ENCODE measurements at places on chromosomes 12 and 14.

GRCh38 chr14:87149583-87150354, 843.2 kb downstream of the GALC start:
- no peak for DNase-seq

DNA sequence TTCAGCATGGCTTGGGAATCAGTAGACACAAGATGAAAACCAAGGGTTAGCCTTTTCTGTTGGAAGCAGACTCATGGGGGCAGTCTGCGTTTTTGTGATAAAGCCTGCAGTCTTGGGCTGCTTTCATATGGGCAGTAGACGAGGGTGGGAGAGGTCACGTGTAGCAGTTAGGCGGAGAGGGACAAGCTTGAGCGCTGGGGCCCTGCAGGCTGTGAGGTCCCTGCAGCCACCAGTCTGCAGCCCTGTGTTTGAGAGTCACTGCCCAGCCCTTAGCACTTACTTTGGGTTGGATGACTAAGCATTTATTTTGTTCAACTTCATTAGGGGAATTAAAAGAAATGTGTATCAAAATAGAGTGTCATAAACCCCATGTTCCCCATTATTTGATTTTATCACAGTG, 37.2 kb downstream of the EP400 start:
- DNase-seq = no peak

DNA sequence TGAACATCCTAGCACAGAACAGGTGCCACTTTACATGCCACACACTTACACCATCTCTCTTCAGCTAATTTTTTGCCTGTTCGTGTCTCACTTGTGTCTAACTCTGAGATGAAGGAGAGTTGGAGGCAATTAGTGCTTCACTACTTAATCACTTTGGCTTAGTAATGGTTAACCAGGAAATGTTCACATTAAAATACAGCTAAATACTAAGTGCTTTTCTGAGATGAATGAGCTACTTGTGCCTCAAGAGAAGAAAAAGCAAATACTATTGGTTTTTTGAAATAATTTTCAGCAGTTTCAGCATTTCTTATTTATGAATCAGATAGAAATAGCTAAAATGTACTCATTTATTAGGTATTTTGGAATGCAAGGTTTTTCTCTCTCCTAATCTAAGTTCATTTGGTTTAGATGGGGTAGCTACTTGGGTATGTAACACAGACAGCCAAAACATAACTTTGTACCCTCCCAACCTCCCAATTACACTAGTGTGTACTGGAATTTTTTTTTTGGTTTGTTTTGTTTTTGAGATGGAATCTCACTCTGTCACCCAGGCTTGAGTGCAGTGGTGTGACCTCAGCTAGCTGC, 1474.1 kb upstream of the SEL1L start:
- DNase-seq = no peak

GRCh38 chr14:32368107-32368506, 39.0 kb downstream of the AKAP6 start:
- no peak for DNase-seq

GRCh38 chr14:52619687-52620086, 67.1 kb downstream of the GPR137C start:
- DNase-seq = no peak

DNA sequence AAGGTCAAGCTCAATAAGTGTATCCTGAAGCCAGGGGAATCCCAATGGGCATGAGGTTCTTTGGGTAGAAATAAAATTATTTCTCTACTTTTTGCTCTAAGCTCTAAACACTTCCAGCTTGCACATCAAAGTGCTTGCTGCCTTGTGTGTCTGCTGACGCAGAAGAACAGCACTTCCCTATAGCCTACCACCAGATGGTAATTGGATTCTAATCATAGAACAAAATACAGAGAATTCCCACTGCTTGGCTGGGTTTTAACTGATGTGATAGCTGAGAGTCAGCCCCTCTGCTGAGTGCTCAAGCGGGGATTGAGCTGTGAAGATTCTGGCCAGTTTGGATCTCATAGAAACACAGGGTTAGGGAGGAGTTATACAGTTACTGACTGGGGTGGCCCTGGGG, 132.4 kb upstream of the GZMB start:
- no peak for DNase-seq

GRCh38 chr12:62224601-62225000, 35.6 kb upstream of the USP15 start:
- DNase-seq = no peak

DNA sequence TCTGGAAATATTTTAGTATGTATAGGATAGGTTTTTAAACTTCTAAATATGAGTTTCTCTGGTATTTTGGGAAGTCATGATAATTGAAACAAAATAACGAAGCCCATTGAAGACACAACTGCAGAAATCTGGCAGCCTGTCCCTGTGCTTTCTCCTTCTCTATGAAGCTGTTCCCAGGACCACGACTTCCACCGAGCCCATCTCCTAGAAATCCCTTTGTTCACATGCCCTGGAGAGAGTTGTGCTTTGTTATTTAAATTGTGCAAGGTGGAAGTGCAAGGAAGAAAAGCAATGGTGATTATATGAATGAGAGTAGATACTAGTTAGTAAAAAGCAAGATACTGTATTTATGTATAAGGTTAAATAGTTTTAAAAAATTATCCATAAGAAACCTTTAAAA, 32.2 kb downstream of the STK38L start:
- DNase-seq = no peak

- DNase-seq = no peak
These were observed 1.7 kb upstream of the C12orf43 start for GRCh38 chr12:121017966-121018491.

GRCh38 chr14:81342850-81343580, 57.1 kb downstream of the STON2 start:
- DNase-seq = no peak

DNA sequence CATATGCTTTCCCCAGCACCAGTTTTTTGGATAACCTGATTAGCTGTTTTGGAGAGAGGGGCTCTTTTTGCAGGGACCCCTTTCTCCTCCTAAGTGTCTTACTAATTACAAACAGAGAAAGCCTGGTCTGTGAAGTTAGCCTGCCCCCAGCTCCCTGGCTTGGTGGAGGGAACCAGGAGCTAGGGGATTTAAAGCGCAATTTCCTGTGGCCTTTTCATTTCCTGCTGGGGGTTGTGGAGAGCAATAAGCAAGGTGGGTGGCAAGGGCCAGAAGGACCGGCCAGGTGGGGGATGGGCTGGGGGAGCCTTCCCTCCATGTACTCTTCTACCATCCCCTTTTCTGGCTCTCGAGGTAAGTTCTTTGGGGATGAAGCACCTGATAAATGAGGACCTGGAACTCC, 4.1 kb upstream of the CISTR start:
- DNase-seq = no peak

DNA sequence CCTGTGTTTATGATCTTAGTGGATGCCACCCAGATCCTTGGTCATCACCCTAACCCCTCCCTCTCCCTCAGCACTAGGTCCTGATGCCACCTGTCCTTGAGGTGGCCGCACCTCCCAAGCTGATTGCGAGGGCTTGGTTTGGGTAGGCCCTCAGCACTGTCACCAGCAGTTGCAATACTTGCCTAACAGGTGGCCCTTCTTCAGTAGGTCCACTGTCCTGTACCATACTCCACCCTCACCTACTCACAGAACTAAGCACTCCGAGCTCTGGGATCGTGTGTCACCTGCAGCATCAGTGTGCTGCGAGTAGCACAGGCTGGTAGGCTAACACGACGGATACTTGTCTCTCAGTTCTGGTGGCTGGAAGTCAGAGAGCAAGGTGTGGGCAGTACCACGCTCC, 14.0 kb upstream of the SERPINA12 start:
- DNase-seq = no peak

DNA sequence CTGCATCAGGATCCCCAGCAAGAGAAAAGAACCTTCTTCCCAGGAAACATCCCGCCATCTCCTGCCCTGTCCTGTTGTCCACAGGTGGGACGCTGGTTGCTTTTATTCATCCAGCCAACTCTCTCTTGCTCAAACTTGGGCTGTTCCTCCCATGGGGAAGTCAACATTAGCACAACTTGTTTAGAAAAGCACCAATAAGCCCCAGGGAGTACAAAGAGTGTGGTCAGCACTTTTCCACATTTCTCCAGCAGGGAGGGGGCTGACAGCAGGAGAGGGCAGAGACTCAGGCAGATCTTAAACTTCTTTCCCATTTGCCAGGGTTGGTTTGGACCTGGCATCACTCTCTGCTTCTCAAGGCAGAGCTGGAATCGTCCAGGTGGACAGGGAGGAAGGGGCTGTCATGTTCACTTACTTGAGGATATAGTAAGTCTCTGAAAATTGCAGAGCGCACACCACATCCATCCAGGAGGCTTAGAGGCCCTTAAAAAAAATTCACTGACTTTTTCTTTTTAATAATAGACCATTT, 74.9 kb downstream of the RBM19 start:
- DNase-seq = no peak

- DNase-seq = no peak
These were observed 104.5 kb downstream of the TMEM30B start for GRCh38 chr14:61176686-61177085.

DNA sequence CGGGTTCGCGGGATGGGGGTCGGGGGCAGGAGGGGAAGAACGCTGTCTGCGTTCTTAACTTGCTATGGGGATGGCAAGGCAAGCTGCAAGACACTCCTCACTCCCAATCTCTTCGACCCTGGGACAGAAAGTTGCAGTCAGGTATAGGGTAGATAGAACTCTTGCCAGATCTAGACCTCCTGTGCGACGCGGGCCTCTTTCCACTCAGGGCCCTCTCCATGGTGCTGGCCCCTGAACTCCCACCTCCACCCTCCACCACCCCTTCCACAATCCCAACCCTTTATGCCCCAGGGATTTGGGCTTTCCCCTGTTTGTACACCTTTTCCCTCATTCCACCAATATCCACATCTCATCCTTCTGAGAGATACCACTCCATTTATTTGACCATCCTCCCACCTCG, 812 bp downstream of the NABP2 start:
- no peak for DNase-seq

- DNase-seq = no peak
These were observed 266.2 kb downstream of the C12orf75 start for GRCh38 chr12:105596731-105597130.

DNA sequence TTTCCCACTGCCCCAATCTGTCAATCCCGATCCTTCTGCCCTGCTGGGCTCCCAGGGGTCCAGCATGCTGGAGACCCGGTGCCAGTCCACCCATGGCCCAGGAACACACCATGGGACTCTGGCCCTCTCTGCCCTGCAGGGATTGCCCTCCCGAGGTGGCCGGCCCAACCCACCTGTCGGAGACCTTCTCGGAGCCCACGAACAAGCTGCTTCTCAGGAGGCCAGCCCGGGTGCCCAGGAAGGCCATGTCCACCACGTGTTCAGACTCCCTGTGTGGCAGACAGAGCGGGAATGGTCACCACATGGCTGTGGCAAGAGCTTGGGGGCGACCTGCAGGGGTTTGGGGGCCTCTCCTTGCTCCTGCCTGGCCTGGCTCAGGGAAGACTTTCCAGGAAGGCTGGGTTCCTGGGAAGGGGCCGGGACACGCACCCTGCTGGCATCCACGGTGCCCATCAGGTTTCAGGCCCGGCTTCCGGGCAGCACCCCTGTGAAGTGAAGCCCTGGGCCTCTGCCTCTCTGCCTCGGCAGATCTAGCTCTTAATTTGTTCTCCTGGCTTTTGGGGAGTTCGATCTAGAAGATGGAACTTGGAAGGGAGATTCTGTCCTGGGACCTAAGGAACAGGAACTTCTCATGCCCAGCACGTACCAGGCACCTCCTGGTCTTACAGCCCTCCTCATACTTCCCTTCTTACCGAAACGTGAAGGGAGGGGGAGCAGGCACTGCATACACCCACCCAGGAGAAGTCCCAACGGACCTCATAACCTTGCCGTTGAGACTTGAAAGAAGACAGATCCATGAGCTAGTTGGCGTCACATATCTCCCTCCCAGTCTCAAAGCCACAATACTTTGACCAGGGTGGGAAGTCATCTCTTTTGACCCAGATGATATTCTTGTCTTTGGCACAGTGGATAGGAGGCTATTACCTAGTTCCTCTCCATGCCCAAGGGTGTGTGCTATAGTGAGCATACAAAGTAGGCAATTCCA, 26.3 kb downstream of the LRTM2 start:
- no peak for DNase-seq

- DNase-seq = no peak
These were observed 123.8 kb downstream of the GRIP1 start for GRCh38 chr12:66555113-66555512.

DNA sequence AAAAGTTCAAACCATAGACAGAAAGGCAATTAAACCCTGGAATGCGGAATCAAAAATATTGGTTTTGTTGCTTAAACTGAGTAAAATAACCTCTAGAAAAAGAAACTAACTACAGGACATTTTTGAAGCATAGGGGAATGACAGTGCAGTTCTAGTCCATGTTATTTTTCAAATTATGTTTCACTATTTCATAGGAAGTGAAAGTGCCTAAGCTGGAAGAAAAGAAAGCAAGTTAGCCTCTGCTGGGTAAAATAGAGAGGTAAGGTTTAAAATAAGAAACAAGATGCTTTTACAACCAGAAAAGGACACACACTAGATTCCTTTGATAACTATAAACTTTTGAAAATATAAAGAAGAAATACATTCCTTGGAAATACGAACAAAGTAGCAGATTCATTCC, 1.1 kb downstream of the CLECL1 start:
- no peak for DNase-seq

DNA sequence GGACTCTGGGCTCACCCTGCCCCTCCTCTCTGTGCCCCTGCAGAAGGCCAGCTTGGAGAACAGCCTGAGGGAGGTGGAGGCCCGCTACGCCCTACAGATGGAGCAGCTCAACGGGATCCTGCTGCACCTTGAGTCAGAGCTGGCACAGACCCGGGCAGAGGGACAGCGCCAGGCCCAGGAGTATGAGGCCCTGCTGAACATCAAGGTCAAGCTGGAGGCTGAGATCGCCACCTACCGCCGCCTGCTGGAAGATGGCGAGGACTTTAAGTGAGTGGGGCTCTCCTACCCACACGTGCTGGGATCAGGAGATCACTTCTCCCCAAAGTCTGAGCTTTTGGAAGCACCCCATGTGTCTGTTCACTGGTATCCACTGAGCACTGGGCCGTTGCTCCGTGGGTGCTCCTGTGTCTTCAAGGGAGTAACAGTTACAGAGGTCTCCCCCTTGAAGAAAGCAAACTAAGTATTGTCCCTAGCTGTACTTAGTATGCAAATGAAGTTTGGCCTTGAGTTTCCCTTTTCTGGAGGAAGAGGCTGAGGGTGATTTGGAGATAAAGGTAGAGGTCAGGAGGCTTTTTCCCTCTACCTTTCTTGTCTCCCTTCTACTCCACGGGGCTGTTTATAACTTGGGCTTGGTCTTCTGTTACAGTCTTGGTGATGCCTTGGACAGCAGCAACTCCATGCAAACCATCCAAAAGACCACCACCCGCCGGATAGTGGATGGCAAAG, 3.3 kb downstream of the KRT18 start:
- DNase-seq = no peak

DNA sequence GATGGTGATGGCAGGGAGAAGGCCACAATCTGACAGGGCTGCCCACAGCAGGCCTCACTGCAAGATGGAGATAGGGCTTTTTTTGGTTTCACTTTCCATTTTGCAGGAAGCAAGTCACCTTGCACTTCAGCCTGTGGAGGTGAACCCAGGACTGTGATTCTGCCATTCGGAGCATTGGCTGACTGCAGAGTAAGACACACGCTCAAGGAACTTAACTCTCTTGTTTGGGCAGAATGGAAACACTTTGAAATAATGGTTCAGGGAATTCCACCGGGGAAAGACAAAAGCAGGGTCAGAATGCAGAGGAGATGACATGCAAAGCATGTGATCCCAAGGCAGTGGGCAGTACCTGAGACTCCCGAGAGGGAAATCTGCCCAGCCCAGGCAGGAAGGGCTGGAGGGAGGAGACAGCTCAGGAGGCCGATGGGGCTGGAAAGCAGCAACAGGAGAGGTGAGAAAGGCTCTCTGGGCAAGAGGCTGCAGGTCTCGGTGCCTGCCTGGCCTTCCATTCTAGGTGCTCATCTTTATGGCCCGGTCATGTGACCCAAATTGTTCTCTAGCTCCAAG, 58.7 kb upstream of the PRMT8 start:
- DNase-seq = no peak

GRCh38 chr14:73452341-73453186, 5.8 kb downstream of the NUMB start:
- DNase-seq = peak; percentile 78
